ENCODE measurements at places on chromosomes 2 and 18. TPM values are rescaled to one million over a fixed set of nuclear protein-coding genes. Genes with fewer than 3 reads are reported as not detected.

COMMD1 gene
- total RNA-seq, result 34.8 TPM

PROKR1 gene
- not detected for total RNA-seq

WNT10A gene
- not detected for total RNA-seq

FAM124B gene
- total RNA-seq, result 130 TPM

CMPK2 gene
- total RNA-seq, result 1.5 TPM

C1D gene
- total RNA-seq, result 12.1 TPM

CASP8 gene
- 9.4 TPM for total RNA-seq

TDRD15 gene
- under 0.01 TPM for total RNA-seq

HRH4 gene
- not detected for total RNA-seq

DLX1 gene
- total RNA-seq, result under 0.01 TPM

NCKAP5 gene
- total RNA-seq, result 0.27 TPM

CCDC150 gene
- 4.2 TPM for total RNA-seq

ZNF385B gene
- total RNA-seq, result not detected

DSC1 gene
- not detected for total RNA-seq

CNGA3 gene
- not detected for total RNA-seq

ST3GAL5 gene
- 19.7 TPM for total RNA-seq

RFTN2 gene
- 3.8 TPM for total RNA-seq

ZNF532 gene
- 28.3 TPM for total RNA-seq

GPAT2 gene
- 11.9 TPM for total RNA-seq

CTDP1 gene
- 29.5 TPM for total RNA-seq

IL36A gene
- 0.09 TPM for total RNA-seq

B3GNT2 gene
- total RNA-seq, result 29.9 TPM

DYNAP gene
- not detected for total RNA-seq

Data from endothelial cell of coronary artery (primary cell).